A549 treated with RU486 at 1 μM for 4 hours (cell line): ENCODE measurements at places on chromosomes 4 and X. TPM values are rescaled to one million over a fixed set of nuclear protein-coding genes. Genes with fewer than 3 reads are reported as not detected.

CT45A7 gene
- total RNA-seq, result not detected in 5 replicates

IL13RA2 gene
- 0.09 TPM in 1 of 5 replicates, not detected in the others for total RNA-seq

FAM114A1 gene
- total RNA-seq, result 21.9 to 42.4 TPM (median 31.8 TPM) in 5 replicates

DCLK2 gene
- total RNA-seq, result 7.9 to 10.4 TPM (median 8.5 TPM) in 5 replicates

MAGEB17 gene
- total RNA-seq, result not detected in 5 replicates

TCEAL7 gene
- not detected in 5 replicates for total RNA-seq

EIF4E gene
- total RNA-seq, result 81.6 to 184 TPM (median 86.5 TPM) in 5 replicates

ANK2 gene
- total RNA-seq, result 0.58 to 1.6 TPM (median 0.70 TPM) in 5 replicates

PCDH11X gene
- 0.04 TPM in 1 of 5 replicates, not detected in the others for total RNA-seq

CXCL5 gene
- total RNA-seq, result 28.2 to 55.2 TPM (median 49.5 TPM) in 5 replicates

USP11 gene
- total RNA-seq, result 48.3 to 54.7 TPM (median 52.1 TPM) in 5 replicates

PASD1 gene
- total RNA-seq, result not detected in 5 replicates

FAM241A gene
- total RNA-seq, result 0.54 to 1.4 TPM (median 1.1 TPM) in 5 replicates

RAB9A gene
- total RNA-seq, result 30.2 to 33.7 TPM (median 33.6 TPM) in 5 replicates

CD99 gene
- total RNA-seq, result 250 to 272 TPM (median 264 TPM) in 5 replicates

ADGRA3 gene
- total RNA-seq, result 17.1 to 23.4 TPM (median 22.7 TPM) in 5 replicates

ZNF732 gene
- total RNA-seq, result not detected in 5 replicates

PPP4R3C gene
- not detected in 5 replicates for total RNA-seq

EVC gene
- total RNA-seq, result 8.5 to 13.4 TPM (median 11.6 TPM) in 5 replicates

CACNA1F gene
- total RNA-seq, result not detected in 5 replicates

LRCH2 gene
- total RNA-seq, result 0.02 TPM in 1 of 5 replicates, not detected in the others

XKRX gene
- 0.20 to 0.30 TPM (median 0.27 TPM) in 5 replicates for total RNA-seq

SPANXB1 gene
- total RNA-seq, result 1.2 to 3.8 TPM (median 1.9 TPM) in 5 replicates

KDR gene
- total RNA-seq, result not detected in 5 replicates

SLC10A7 gene
- total RNA-seq, result 1.1 to 3.0 TPM (median 2.1 TPM) in 5 replicates

NAA11 gene
- total RNA-seq, result not detected in 5 replicates

HPGD gene
- 43.8 to 58.1 TPM (median 51.3 TPM) in 5 replicates for total RNA-seq

NHSL2 gene
- total RNA-seq, result 0.22 to 0.45 TPM (median 0.32 TPM) in 5 replicates

SERPINA7 gene
- not detected in 5 replicates for total RNA-seq

TMSB15A gene
- 0.47 to 1.1 TPM (median 0.97 TPM) in 4 of 5 replicates, not detected in the other for total RNA-seq

GPR78 gene
- 0.08 to 0.19 TPM in 2 of 5 replicates, not detected in the others for total RNA-seq

PAGE2 gene
- total RNA-seq, result not detected in 5 replicates

RNF212 gene
- total RNA-seq, result 1.8 to 4.3 TPM (median 2.7 TPM) in 5 replicates

MED12 gene
- 9.6 to 13.4 TPM (median 11.6 TPM) in 5 replicates for total RNA-seq

TSC22D3 gene
- total RNA-seq, result 25.4 to 28.3 TPM (median 26.8 TPM) in 5 replicates

ADH4 gene
- not detected in 5 replicates for total RNA-seq

RNF150 gene
- 0.19 to 0.57 TPM (median 0.36 TPM) in 5 replicates for total RNA-seq

DUSP21 gene
- total RNA-seq, result not detected in 5 replicates

CDS1 gene
- 0.62 to 0.84 TPM (median 0.72 TPM) in 5 replicates for total RNA-seq

BDH2 gene
- total RNA-seq, result 7.4 to 8.8 TPM (median 8.3 TPM) in 5 replicates

PDZD4 gene
- 2.8 to 3.8 TPM (median 3.1 TPM) in 5 replicates for total RNA-seq

TCEAL5 gene
- not detected in 5 replicates for total RNA-seq
